NCI-H2029 (cell line): ENCODE measurements at places on chromosomes 6 and 20.

- DNase-seq = no peak
These were observed 343.7 kb downstream of the HAO1 start for GRCh38 chr20:7596541-7596940.

GRCh38 chr20:57651881-57652605, 31.8 kb upstream of the ZBP1 start:
- no peak for DNase-seq

GRCh38 chr6:97128507-97128906, 154.5 kb downstream of the MMS22L start:
- no peak for DNase-seq

DNA sequence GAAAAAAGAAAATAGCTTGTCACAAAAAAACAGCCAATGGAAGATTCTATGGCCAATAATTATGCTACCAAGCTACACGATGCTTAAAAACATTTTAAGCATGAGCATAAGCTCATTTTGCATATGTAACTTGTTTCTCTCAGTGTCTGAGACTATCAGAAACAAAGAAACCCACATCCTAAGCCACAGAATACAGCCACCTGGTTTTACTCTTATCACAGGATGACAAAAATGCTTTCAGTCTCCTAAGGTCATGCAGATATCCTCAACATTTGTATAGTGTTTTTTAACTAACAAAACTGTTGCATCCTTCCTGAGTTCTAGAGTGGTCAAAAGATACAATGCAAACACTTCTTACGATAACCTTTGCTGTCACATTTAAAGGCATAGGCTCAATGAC, 172.1 kb upstream of the RUNX2 start:
- DNase-seq = peak; percentile 4

- peak; percentile 96 for DNase-seq
These were observed 256.5 kb upstream of the RREB1 start for GRCh38 chr6:6851059-6851948.

DNA sequence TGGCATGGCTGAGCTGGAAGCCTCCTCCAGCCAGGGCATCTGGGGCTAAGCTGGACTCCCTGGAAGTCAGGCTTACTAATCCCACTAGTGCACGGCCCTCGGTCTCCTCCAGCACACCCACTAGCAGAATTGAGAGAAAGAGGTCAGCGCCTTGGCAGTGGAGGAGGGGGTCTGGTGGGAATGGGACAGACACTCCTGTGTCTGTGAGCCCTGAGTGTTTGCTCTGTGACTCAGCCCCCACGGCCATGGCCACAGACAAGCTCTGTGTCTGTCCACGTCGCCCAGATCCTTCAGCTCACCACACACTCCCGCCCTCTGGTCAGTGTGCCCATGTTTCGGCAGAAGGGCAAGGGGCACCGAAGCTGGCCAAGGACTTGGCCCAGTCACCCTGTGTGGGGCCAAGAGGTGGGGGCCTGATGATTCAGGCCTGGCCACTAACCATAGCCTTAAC, 8.8 kb downstream of the MDFI start:
- no peak for DNase-seq

DNA sequence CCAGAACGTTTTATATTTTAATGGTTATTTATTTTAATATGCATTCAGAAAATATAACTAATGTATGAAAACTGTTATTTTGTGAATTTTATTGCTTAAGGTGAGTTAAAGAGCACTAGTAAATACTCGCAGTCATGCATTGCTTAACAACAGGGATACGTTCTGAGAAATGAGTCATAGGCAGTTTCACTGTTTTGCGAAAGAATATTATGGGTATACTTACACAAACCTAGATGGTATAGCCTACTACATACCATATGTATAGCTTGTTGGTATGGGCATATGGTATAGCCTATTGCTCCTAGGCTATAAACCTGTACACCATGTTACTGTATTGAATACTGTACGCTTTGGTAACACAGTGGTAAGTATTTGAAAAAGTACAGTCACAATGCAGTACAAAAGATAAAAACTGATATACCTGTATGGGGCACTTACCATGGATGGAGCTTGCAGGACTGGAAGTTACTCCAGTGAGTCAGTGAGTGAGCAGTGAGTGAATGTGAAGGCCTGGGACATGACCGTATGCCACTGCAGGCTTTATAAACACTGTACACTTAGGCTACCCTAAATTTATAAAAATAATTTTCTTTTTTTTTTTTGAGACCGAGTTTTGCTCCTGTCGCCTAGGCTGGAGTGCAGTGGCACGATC, 38.5 kb downstream of the ARFGEF2 start:
- no peak for DNase-seq

DNA sequence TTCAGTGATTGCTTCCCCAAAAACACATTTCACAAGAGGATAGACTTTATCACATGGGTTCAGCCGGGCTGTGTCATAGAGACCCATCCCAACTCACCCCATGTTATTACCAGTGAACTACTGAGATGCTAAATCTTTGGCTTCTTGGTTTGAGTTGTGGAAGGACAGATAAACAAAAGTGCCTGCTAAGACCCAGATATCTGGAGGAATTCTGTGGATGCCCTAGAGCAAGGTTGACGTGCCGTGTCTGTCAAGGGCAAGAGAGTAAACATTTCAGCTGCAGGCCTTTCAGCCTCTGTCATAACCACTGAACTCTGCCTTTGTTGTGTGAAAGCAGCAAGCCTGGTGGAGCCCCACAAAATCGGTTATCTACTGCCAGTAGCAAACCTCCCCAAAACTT, 11.2 kb upstream of the THBD start:
- no peak for DNase-seq

DNA sequence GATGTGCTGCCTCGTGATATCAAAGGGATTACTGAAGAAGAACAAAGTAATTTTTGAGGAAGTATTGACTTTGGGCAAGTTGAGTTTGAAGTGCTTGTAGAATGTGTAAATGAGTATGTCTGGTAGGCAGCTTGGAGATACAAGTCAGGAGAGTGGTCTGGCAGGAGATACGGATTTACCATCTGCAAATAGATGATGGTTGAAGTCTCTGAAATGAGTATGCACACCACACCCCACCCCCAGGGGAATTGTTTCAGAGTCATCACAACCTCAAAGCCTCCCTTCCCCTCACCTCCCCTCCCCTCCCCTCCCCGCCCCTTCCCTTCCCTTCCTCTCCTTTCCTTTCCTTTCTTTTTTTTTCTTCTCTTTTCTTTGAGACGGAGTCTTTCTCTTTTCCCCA, 16.4 kb upstream of the MCUR1 start:
- no peak for DNase-seq

GRCh38 chr6:38482466-38482865, 157.3 kb downstream of the BTBD9 start:
- DNase-seq = no peak
